Activated naive CD4-positive, alpha-beta T cell treated with anti-CD3 and anti-CD28 coated beads, Interleukin-2, amount 10 ng/mL, durations not matched to agents 7 days and 5 days (primary cell): ENCODE measurements at places on chromosomes 16 and 17.

DNA sequence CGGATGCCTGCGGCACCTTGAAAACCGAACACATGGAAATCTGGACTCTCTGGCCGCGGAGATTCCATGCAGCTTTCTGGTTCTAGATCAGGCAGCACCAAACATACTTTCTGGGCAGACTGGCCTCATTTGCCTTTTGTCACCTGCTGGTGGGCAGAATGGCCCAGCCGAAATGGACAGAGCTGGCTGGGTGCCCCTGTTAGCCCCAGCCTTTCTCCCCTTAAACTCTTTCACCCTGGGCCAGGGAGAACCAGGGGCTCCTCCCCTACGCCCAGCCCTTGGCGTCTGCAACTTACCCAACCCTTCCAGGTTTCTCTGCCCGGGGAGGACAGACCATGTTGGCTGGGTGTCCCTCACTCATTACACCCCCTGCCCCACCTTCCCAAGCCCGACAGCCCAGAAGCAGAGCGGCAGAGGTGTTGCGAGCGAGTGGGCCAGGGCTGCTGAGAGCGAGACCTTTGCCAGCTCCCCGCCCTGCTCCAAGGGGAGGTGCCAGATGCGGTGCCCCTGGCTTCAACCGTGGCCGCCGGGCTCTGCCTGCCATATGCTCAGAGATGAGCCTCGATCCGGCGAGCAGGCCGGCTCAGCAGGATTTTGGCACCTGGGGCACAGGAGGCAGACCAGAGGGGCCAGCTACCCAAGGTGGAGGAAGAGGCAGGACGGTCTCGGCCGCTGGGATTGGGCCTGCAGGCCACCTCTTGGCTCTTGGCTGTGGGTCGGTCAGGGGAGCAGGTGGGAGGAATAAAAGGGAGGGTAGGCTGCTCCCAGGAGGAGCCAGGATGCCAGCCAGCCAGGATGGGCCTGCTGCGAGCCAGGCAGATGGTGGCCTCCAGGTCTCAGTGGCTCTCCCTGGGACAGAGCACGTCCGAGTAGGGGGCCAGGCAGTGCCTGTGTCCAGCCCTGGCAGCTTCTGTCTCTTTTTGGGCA, 191.3 kb downstream of the NTN1 start:
- DNase-seq = no peak

DNA sequence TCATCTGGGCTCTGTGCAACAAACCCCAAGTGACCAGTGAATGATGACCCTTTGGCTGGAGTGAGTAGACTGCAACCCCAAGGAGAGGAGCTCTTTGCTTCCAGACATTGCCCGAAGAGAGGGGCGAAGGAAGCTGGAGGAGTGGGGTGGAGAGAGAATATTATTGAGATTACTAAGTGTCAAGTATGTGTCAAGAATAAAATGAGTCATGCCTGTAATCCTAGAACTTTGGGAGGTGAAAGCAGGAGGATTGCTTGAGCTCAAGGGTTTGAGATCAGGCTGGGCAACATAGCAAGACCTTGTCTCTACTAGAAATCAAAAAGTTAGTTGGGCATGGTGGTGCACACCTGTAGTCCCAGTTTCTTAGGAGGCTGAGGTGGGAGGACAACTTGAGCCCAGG, 142.0 kb upstream of the CCL2 start:
- no peak for DNase-seq

GRCh38 chr17:61299517-61300513, 99.8 kb upstream of the TBX2 start:
- DNase-seq = no peak

- no peak for DNase-seq
These were observed 204.0 kb downstream of the XYLT1 start for GRCh38 chr16:17266608-17267313.

DNA sequence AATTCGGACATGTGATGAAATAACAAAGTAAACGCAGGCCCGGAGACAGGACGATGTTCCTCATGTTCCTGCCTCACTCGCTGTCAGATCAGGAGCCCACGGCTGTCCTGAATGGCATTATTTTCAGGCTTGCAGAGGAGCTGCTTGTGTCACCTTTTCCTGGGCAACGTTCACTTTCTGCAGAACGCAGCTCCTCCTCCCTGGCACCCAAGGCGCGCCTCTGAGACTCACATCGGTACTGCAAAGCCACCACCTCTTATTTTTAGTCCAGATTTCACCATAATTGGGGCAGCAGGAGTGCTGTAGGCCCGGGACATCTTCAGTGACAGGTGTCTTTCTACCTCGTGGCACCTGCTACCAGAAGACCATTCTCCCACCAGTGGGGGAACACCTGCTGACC, 8.0 kb upstream of the C16orf96 start:
- no peak for DNase-seq

DNA sequence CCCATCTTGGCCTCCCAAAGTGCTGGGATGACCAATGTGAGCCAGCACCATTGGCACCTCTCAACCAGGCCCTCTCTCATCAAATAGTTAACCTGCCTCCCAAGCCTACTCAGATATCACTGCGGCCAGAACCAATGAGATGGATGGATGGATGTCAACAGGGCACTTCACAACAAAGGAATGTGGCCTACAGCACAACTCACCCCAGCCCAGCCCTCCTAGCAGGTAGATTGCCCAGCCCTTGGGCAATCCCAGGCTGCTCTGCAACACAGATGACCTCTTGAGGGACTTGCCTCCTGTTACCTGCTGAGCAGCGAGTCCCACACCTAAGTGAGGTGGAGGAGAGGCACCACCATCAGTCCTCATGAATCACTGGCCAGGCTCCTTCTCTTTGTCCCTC, 22.6 kb upstream of the KIFC3 start:
- no peak for DNase-seq

- no peak for DNase-seq
These were observed 116.5 kb upstream of the GOT2 start for GRCh38 chr16:58850678-58851020.

DNA sequence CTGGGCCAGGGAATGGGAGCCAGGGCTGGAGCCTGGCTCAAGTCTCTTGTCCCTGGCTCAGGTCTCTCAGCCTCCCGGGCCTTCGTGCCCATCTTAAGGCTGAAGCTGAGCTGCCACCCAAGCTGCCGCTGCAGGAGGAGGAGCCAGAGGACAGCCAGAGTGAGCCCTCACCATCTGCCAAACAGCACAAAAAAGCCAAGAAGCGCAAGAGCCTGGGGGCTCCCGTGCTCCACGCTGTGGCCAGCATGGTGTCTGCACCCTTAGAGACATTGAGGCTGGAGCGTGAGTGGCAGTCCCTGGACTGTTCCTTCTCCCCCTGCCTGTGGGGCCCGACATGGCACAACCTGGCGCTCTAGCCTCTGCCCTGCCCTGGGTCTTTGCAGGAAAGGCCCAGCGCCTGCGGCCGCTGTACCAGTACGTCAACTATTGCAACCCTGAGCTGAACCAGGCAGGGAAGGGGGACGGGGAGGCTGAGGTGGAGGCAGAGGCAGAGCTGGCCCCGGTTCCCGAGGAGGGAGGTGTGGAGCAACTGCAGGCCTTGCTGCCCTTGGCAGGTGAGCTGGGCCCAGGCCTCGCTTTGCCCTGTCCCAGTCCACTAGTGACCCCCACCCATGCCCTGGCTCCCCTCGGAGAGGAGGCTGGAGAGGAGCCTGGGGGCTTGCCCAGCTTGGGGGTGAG, 1.3 kb downstream of the C16orf86 start:
- peak; percentile 93 for DNase-seq

GRCh38 chr17:52209507-52209906, 51.0 kb upstream of the CA10 start:
- DNase-seq = no peak

GRCh38 chr17:57945996-57946797, 9.0 kb downstream of the CUEDC1 start:
- no peak for DNase-seq

- DNase-seq = no peak
These were observed 67.8 kb upstream of the AXIN2 start for GRCh38 chr17:65629234-65629690.

GRCh38 chr16:3577302-3577752, at the start of gene NLRC3:
Gene NLRC3, minus strand, starts transcription at chr16:3577403. Its CDS starts 12,367 bp downstream, at chr16:3565036.
- peak; percentile 74 for DNase-seq

DNA sequence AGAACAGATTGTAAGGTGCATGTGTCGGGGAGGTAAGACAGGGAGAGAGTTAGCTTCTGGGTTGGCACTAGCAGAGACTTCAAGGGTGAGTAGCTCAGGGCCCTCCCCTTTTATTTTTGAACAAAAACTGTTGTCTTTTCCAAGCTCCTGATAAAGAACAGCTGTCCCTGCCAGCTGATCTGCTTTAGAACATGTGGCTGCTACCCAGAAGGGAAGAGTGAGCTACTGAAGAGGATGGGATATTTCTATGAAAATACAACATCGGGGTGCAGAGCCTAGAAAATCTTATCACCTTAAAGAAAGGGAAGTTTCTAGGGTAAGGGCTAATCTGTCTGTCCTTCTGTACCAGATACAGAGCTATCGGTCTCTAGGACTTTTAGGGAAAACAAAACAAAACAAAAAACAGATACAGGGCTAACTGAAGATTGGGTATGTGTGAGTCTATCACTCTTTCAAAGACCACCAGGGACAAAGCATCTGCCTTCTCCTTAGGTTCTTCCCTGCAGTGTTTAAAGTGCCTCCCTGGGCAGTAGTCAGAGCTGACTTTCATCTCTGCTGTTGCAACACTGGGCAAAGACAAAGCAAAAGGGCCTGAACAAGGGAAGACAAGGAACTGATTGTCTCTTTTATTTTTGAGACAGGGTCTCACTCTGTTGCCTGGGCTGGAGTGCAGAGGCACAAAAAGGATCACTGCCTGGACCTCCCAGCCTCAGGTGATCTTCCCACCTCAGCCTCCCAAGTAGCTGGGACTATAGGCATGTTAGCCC, 5.0 kb upstream of the DHRS13 start:
- no peak for DNase-seq

GRCh38 chr17:82962163-82962720, 117.2 kb upstream of the METRNL start:
- no peak for DNase-seq

- no peak for DNase-seq
These were observed 107.6 kb downstream of the ZNF423 start for GRCh38 chr16:49748322-49748721.

GRCh38 chr16:85615852-85616606, 2.9 kb downstream of the GSE1 start:
- DNase-seq = peak; percentile 81

DNA sequence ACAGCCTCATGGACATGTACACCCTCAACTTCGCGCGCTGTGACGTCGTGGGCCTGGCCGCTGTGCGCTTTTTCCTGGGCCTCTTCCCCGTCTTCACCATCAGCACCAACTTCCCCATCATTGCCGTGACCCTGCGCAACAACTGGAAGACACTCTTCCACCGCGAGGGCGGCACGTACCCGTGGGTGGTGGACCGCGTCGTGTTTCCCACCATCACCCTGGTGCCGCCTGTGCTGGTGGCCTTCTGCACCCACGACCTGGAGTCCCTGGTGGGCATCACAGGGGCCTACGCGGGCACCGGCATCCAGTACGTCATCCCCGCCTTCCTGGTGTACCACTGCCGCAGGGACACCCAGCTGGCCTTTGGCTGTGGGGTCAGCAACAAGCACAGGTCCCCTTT, 23.5 kb downstream of the GRIN2C start:
- DNase-seq = no peak

GRCh38 chr16:12544477-12545296, 259.0 kb downstream of the CPPED1 start:
- no peak for DNase-seq

- peak; percentile 81 for DNase-seq
These were observed 45.9 kb downstream of the SOCS3 start for GRCh38 chr17:78313735-78314648.

DNA sequence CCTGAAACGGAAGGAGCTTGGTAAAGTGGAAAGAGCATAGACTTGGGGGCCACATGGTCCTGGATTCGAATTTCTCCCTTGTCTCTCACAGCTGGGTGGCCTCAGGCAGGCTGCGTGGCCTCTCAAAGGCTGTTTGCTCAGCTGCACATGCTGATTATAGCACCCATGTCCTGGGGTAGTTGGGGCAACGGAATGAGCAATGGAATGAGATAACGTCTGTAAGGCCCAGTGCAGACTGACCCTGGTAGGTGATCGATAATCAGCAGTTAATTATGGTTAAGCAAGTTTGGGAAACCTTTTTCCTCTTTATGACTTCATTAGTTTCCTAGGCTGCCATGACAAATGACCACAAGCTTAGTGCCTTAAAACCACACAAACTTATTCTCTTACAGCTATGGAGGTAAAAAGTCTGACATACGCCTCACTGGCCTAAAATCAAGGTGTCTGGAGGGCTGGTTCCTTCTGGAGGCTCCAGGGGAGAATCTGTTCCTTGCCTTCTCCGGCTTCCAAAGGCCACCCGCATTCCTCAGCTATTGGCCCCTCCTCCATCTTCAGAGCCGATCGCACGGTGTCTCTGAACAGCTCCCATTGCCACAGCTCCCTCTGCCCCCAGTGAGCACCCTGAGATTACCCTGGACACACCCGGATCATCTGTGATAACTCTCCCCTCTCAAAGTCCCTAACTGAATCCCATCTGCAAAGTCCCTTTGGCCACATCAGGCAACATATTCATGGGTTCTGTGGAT, 294.9 kb upstream of the FOXF1 start:
- no peak for DNase-seq

GRCh38 chr17:5919089-5919488, 151.1 kb upstream of the WSCD1 start:
- DNase-seq = no peak

DNA sequence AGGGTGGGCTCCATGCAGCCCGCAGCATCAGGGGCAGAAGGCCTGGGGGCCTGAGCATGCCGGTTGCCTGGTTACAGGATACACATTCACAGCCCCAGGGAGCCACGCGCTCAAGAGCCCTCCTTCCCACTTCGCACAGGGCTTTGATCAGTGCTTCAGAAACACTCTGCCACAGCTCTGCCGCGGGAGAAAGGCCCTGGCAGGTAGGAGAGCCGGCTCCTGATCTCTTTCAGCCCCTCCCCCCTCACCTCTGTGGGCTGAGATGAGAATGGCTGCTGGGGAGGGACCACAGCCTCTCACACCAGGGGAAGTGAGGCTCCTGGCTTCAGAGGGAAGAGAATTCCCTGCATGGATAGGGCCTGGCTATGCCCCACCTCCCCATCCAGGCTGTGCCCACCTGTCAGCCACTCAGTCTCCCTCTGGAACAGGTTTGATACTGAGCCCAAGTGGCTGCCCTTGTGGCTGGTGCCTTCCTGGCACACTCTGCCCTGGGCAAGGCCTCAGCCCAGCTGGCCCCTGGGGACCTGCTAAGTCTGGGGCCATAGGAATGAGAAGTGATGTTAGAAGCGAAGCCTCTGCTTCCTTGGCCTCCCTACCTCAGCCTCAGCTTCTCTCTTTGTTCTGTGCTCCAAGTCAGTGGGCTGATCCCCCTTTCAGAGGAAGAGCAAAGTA, 8.6 kb downstream of the DOK4 start:
- no peak for DNase-seq

DNA sequence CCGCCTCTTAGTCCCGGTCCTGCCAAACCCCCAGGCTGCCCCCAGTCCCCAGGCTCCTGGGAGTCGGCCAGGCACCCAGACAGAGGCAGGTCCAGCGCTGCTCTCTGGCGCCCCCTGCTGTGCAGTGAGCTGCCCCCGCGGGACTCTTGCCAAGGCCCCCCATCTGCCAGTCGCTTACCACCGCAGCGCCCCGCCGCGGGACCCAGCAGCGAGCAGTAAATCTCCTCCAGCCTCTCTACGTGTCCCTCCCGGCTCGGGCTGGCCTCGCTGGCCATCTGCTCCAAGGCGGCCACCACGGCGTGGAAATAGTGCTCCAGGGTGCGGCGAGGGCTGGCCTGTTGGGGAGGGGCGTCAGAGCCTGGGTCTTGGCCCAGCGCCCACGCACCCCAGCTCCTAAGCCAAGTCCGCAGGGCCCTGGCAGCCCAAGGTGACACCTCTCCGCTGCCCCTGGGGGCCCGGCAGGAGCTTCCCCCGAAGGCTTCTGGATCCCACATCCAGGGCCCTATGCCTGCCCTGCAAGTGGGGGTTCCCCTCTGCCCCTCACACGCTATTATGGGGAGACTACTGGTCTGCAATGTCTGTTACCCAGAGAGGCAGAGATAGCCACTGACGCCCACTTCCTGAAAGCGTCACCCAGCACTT, 33.7 kb upstream of the MFSD6L start:
- DNase-seq = peak; percentile 47
